AG09319 (cell line): ENCODE measurements at places on chromosomes 1 and 21.

DNA sequence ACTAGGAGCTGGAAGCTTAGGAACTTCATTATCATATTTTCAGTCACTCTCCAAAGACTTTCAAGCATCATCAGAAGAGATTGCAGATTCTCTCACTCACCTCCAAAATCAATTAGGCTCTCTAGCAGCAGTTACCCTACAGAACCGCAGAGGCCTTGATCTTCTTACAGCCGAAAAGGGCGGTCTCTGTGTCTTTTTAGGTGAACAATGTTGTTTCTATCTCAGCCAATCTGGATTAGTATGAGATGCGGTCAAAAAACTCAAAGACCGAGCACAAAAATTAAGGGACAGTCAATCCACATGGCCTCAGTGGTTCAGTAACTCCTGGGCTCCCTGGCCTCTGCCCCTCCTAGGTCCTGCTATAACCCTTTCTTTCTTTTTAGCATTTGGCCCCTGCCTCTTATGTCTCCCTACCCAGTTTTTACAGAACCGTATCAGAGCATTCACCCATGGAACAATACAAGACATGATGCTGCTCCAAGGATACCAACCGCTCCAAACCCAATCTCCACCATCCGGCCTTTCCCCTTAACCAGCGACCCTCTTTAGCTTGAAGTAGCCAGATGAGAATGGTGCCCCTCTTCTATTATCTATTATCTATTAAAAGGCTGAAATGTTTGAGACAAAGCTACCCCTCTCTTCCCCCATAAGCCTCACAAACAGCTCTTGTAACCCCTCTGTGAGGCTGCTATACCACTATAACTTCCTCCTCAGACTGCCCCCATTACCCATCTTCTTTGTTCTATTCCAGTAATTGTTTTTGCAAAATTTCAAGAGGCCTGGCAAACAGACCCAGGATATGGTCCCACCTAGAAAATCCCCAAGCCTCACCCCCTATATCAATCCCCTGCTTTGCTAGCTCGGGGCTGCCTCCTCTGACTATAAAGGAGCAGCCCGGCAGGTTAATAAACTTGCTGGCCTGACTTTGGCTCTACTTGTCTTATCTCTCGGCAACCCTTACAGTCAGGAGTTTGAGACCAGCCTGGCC is 18.7 kb upstream of the CA6 start:
- no peak for DNase-seq

- no peak for DNase-seq
Observed at GRCh38 chr1:223873044-223873443, 27.3 kb upstream of the TP53BP2 start.

DNA sequence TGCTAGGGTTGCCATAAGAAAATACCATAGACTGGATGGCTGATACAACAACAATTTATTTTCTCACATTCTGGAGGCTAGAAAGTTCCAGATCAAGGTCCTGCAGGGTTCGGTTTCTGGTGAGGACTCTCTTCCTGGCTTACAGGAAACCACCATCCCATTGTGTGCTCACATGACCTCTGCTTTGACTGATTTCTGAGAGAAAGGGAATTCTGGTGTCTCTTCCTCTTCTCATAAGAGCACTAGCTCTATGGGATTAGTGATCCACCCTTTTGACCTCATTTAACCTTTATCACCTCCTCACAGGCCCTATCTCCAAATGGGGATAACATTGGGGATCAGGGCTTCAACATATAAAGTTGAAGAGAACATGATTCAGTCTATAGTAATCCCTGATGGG is 47.5 kb downstream of the MRPL39 start:
- no peak for DNase-seq

- no peak for DNase-seq
Observed at GRCh38 chr1:234697741-234698140, 87.8 kb upstream of the IRF2BP2 start.

DNA sequence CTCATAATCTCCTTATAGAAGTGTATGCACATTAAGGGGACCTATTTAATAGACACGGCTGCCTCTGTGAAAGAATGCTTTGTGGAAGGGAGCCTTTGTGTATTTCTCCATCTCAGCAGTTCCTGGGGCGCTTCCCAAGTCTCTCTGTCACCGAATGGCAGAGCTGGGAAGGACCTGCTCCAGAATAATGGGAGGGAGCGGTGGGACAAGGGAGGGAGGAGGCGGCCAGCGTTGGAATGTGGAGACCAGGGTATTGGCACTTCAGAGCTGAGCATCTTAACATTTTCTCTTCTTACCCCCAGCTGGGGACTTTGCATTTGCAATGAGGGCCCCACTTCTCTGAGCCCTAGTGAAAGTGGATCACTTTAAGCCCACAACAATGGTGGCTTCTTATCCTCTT is 23.9 kb downstream of the CACHD1 start:
- no peak for DNase-seq

DNA sequence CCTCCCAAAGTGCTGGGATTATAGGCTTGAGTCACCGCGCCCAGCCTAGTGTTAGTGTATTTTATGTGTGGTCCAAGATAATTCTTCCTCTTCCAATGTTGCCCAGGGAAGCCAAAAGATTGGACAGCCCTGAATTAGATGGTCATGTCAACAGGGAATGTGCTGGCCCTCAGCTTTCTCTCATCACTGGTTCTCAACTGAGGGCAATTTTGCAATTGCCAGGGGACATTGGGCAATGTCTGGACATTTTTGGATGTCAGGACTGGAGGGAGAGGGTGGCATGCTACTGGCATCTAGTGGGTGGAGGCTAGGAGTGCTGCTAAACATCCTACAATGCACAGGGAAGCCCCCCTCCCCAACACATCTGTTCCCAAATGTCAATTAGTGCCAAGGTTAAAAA is 95.0 kb downstream of the LAMC2 start:
- no peak for DNase-seq

GRCh38 chr1:158149577-158150269 is 31.0 kb upstream of the CD1D start:
- peak; percentile 91 for DNase-seq

GRCh38 chr21:41952568-41953248 is 1.1 kb downstream of the C2CD2 start:
- DNase-seq = no peak

- DNase-seq = no peak
Observed at GRCh38 chr1:243980471-243980870, 70.6 kb upstream of the ZBTB18 start.

- no peak for DNase-seq
Observed at GRCh38 chr1:47137925-47138615, 829 bp downstream of the CYP4A22 start.

GRCh38 chr1:54096227-54096876 is 42.9 kb downstream of the TCEANC2 start:
- no peak for DNase-seq

- DNase-seq = no peak
Observed at GRCh38 chr1:181394766-181395165, 88.6 kb upstream of the CACNA1E start.

DNA sequence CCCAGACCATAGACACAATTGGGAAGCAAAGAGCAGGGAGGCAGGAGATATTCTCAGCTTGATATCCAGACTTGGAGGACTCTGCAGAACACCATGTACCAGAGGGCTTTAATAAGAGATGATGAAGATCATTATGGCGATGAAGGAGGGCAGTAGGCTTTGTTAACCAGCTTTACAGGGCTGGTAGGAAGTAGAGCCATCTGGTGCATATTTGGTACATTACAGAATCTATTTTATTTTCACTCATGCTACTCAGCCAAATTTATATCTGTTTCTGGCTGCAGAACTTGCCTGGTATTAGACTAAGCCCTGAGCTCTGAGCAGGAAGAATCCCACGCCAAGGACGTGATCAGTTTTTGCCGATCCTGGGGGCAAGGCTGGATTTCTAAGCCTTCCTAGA is 61.8 kb upstream of the SYT6 start:
- no peak for DNase-seq

GRCh38 chr21:15301736-15302135 is 236.9 kb upstream of the NRIP1 start:
- DNase-seq = no peak

DNA sequence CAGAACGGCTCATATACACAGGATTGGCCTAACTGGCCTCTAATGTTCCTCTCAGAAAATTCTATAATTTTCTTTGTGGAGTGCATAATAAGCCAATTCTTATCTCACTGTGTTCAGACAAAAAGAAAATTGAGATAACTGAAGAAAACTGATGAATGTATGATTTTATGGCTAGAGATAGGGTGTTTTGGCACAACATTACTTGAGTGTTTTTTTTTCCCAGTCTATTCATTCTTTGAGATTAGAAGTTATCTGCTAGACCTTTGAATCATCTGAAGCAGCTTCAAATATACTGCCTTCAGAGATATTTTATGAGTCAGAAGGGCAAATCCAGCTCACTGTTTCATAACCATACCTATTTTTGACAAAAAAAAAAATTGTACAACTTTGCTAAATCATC is 85.6 kb downstream of the VAV3 start:
- DNase-seq = no peak

- no peak for DNase-seq
Observed at GRCh38 chr21:28790335-28790734, 202.3 kb downstream of the LTN1 start.

- DNase-seq = no peak
Observed at GRCh38 chr1:164058198-164058597, 500.8 kb upstream of the PBX1 start.

- DNase-seq = no peak
Observed at GRCh38 chr1:218397752-218398339, 52.7 kb downstream of the TGFB2 start.

- no peak for DNase-seq
Observed at GRCh38 chr1:211589782-211590721, 11.1 kb upstream of the SLC30A1 start.

- no peak for DNase-seq
Observed at GRCh38 chr1:22245726-22246125, 102.8 kb upstream of the WNT4 start.

- DNase-seq = no peak
Observed at GRCh38 chr1:168281603-168282325, 1.1 kb downstream of the TBX19 start.

DNA sequence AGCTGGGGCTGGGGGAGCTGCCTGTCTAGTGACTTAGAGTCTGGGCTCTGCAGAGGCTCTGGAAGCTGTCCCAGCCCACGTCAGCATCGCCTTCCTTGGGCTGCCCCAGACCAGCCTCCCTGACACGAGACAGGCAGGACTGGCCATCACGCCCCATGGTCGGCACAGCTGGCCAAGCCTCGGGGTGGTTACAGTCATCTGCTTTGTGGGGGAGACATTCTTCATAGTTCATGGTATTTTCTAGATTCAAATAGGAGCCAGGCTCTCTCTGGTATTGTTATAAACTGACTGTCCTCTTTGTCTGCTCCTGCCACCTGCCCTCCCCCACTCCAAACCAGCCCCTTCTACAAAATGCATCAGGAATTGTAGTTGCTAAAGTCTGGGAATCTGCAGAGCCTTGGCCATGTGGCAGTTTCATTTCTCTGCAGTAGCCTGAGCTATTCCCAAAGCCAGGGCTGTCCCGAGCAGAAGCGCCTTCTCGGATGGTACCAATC is 29.4 kb downstream of the OLFML2B start:
- DNase-seq = peak; percentile 18
